Central memory CD4-positive, alpha-beta T cell (primary cell): ENCODE measurements at places on chromosomes 11 and 22.

DNA sequence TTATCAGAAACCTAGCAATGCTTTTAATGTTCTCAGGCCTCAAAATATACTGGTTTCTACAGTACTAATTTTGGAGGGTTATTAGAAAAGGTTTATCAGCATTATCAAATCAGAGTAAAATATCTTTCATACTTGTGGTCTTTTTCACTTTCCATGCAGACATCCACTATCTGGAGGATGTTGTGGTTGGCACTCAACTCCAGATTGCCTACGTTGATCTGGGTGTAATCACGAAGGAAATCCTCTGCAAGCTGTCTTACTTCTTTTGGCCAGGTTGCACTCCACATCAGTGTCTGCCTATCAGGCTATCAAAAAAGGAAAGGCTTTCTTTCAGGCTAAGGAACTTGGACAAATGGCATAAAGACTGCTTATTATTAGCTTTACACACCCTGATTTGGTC is 11.6 kb downstream of the DDX17 start:
- no peak for DNase-seq

DNA sequence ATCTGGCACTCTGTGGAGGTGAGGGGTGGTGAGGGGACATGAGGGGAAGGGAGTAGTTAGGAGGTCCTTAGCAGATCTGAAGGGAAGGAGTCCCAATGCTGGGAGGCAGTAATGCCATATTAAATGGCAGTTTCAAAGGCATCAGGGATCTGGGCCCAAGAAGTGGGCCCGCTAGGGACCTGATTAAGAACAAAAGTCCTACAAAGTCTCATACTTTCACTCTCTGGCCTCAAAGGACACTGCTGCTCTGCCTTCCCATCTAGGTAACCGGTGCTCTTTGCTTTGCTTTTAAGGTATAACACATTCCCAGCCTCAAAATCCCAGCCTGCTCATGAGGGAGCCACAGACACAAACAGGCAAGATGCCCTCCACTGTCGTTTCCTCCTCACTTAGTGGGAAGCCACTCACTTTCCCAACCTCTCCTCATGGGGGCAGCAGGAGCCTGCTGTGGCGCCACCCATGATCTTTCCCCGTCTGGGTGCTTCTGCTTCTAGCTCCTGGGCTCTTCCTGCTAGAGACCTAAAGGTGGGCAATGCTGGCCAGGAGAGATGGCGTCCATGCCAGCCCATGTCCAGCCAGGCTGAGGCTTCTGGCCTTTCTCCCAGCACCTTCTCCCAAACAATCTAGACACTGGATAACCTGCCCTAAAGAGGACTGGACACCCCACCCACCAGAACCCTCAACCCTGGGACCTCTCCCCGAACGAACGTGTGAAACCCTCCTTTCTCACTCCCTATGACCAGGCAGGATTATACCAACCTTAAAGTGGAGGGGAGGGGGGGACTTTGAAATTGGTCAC is 68.3 kb downstream of the PLEKHA7 start:
- peak; percentile 13 for DNase-seq

- no peak for DNase-seq
Measured at GRCh38 chr11:66847461-66848232, 4.4 kb downstream of the RCE1 start.

GRCh38 chr11:128720522-128720985 is 26.7 kb downstream of the FLI1 start:
- peak; percentile 52 for DNase-seq
